Activated naive CD4-positive, alpha-beta T cell treated with Interleukin-2 at 50 U/mL for 16 hours (primary cell): ENCODE measurements at places on chromosomes 4 and X.

GRCh38 chr4:12445711-12446235, 1017.1 kb upstream of the HS3ST1 start:
- DNase-seq = no peak

- DNase-seq = no peak
Observed at GRCh38 chr4:118981171-118981838, 92.7 kb downstream of the SYNPO2 start.

DNA sequence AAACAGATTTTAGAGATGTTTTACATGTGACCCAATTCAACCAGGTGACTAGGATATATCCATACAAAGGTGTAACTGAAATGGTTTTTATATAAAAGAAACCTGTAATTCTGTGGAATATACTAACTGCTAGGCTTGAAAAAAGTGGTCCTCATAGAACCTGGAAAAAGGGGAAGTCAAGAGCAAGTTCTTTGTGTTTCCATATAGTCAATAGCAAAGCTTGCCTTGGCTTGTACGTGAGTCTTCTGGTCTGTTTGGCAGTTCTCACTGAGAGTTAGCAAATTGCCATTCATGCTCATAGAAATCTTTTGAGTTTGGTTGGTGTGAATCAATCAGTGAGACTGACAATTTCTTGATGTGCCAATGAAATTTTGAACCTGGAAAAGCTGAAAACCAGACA, 79.4 kb upstream of the SMIM10 start:
- DNase-seq = no peak

DNA sequence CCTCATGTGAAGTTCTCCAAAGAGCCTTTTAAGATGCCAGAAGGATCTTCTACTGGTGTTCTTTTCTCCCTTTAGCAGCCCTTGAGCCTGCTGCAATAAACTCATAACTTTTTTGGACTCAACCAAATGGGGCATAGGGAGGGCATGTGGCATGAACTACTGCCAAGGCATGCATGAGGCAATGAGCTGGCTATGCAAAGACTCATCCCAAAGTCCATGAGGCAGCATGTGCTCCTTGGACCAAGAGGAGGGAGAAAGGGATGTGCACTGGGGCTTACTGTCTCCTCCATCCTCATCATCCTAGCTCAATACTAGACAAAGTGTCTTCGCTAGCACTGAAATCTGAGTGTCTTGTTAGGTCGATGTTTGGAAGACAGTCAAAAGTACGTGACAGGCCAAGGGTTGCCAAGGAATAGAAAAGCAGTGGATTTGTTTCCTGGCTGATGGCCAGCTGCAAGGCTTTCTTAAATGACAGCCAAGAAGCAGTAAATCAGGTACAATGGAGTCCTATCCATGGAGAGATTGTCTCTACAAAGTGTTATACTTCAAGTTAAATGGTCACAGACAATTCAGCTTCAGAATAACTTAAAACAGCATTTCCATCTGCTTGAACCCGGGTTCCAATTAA, 44.5 kb upstream of the ATXN3L start:
- DNase-seq = no peak

GRCh38 chr4:136575146-136575545, 957.1 kb downstream of the PCDH18 start:
- no peak for DNase-seq

DNA sequence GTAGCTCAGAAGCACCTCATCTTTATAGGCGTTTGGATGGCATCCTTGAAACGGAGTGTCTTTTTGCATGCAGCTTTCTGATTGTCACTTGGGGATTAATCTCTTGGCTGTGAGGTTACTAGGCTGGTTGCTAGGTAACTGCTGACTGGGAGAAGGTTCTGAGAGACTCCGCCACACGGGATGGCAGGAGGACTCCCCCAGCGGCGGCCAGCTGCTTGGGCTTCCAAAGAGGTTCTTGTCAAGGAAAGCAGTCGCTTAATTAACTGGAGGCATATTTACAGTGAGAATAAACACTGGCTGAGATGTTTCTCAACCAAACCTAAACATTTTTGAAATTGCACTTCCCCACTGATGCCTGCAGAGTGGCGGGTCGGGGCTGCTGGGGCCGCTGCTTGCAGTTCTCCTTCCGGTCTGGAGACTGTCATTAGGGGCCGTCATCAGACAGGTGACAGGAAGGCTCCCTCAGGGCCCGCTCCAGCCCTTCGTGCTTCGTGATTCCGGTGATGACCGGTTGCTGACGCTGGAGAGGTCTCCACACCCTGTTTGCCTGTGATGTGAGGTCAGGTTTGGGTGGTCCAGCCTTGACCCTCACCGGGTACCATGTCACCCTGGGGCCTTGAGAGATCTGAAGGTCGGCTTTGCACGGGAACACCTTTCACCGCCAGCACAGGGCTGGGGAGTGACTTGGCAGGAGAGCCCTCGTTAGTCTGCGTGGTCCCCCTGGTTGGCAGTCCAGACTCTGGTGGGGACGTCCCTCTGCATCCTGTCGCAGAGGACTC, 9.1 kb downstream of the NSG1 start:
- DNase-seq = no peak

DNA sequence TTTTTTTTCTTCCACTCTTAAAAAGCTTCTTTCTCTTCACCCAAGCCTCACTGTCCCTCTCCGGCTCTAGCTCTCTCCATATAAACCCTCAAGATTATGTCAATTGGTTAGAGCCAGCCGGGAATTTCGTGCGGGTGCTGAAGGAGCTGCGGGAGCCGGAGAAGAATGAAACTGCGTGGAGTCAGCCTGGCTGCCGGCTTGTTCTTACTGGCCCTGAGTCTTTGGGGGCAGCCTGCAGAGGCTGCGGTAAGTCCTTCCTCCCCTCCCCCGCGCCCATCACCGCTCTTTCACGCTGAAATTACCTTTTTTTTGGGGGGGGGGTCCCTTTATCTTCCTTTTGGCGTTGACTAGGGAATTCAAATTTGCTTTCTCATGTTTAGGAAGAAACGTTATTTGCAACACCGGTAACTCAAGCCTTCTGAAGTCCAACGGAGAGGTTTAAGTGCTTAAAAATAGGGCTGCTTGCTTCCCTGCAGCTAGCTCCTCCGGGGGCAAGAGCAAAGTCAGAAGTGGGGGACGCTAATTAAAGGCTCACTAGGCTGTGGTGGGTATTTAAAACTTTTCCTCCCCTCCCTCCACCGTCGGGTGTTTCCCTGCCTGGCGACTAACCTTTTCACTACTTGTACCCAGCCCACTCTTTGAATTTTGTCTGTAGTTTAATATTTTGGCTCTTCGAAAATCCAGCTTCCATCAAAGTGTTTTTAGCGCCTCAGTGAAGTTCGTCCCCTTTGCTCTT, 491 bp downstream of the COL4A5 start:
- no peak for DNase-seq

DNA sequence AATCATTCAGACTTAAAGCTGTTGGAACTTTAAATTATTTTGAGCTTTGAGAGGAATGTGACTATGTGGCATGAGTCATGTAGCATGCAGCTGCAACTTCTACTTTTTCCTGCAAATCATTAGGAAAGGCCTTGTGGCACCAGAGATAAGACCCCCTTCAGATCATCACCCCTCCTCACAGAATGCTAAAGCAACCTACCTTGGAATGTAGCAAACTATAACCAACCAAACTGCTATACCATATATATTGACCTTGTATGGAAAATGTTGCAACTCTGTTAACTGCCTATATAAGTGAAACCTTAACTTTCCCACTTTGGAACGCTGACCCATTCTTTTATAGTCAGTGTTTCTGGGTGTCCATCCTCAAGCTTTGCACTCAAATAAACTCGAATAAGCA, 32.0 kb downstream of the ATXN3L start:
- DNase-seq = no peak

GRCh38 chrX:56812515-56813105, 83.6 kb downstream of the NBDY start:
- DNase-seq = no peak

DNA sequence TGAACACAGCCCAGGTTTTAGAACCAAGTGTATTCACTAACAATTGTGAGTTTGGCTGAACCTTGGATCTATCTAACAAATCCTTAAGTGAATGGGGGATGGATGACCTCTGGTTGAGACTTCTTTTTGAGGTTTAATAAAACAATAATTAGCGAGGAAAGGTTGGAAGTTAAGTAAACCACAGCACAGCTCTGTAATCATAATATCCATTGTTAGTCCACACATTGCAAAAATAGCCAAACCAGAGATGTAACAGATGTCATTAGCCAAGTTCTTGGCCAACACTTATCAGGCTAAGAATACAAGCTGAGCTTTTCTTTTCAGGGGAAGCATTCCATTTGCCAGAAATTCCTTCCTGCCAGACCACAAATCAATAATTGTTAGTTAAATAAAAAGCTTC, 59.1 kb downstream of the FREM3 start:
- DNase-seq = no peak

DNA sequence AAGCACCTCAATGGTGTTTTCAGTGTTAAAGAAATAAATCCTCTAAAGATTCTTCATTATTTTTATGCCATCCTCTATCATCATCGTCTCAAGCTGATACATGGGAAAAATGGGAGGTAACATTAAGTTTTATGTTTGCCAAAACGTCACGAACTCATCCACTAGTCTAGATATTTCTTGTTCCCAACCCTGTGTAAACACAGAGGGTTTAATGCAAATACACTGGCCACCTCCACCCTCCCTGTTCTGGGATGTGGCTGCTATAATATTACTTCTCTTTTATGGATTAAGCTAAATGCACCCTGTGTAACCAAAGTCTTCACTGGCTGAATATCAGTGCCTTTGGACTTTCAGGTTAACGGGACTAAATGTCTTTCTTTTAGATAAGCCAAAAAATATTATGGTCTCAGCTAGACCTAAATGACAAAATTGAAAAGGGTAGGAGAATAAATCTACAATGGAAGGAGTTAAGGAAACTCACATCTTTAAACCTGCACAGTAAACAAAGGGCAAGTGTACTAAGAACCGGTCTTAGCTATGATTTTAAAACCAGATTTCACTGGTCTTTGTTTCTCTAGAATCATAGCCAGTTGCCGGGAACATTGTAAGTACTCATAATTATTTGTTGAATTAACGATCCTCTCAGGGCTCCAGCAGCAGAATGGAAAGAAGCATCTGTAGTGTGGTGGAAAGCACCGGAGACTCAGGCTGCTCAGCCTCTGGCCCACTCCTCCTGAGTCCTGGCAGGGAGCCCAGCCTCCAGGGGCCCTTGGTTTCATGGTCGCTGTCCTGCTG, 103.5 kb upstream of the NOCT start:
- DNase-seq = no peak

GRCh38 chr4:43251841-43252240, 359.3 kb downstream of the GRXCR1 start:
- DNase-seq = no peak

DNA sequence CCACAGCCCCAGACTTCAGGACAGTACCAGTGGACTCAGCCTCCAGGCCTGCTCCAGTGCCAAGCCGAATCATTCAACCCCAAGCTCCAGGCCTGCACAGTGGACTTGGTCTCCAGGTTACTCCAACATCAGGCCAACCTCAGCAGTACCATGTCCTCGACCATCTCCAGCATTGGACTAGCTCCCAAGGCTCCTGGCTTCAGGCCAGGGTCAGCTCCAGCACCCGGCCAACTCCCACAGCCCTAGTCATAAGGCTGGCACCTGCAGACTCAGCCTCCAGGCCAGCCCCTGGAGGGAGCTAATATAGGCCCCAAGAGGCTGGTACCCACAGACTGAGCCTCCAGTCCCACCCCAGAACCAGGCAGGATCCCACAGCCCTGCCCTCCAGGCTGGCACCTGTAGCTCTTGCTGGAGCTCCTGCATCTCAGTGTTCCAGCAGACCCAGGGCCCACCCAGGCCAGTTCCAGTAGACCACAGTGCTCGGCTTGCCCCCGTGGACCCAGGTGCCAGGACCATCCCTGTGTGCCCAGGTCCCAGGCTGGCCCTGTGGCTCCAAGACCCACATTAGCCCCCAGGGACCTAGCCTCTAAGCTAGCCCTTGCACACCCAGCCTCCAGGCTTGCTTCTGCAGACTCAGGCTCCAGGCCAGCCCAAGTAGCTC, 25.6 kb downstream of the ZMAT1 start:
- DNase-seq = no peak

DNA sequence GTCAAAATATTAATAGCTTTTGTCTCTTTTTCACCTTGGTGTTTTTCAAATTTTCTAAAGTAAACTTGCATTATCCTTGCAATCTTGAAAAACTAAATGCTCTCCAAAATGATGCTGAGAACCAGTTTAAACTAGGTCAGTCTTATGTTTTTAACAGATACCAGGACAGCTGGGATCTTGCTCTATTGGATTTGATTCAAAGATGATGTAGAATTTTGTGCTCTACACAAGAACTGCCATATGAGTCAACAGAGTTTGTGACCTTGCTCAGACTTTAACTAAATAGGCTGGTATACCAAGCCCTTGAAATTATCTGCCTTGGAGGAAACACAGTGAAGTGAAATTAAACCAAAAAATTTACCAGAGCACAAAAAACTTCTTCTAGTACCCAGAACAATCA, 991.1 kb downstream of the STPG2 start:
- DNase-seq = no peak

DNA sequence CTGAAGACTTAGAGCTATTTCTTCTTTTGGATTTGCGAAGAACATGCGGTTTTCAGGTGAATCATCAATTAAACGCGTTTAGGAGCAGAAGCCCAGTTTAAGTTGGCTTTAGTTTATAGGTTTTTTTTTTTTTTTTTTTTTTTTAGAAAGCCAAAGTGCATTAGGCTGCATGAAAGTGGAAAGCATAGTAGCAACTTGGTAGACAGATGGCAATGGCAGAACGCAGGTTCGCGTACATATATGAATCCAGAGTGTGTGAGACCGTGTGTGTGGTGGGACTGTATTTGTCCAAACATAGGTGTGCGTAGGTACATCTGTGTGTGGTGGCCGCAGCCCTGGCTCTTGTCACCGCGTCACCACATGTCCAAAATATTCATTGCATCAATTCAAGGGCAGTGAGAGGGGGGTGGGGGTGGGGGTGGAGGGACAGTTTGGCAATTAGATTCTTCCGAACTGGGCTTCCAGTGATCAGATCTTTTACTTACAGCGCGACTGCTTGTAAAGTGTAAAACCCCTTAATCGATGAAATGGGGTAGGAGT, 901 bp downstream of the JADE1 start:
- peak; percentile 20 for DNase-seq

- DNase-seq = no peak
Observed at GRCh38 chr4:143482840-143483239, 30.7 kb upstream of the SMARCA5 start.

- no peak for DNase-seq
Observed at GRCh38 chr4:5889002-5889696, 3.7 kb downstream of the CRMP1 start.

DNA sequence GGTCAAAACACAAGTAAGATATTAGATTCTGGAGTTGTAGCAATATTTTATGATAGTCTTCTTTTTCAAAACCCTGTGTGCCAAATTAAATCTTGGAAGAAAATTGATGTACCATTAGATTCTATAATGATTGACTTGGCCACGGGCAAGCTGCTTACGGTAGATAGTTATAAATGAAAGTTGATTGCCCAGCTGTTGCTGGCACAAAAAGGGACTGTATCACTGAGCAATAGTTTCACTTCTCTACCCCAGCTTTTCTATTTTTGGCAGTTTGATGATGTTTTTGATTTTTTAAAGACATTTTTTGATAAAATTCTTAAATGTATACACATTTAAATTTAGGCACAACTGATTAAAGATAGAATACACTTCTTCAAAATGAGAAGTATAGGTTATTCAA, 333.3 kb downstream of the TRAM1L1 start:
- DNase-seq = no peak
